Stimulated activated CD4-positive, alpha-beta T cell treated with anti-CD3 and anti-CD28 coated beads, Interleukin-2, amount 100 ng/mL, for 4 hours (primary cell): ENCODE measurements at places on chromosomes 7 and 10.

DNA sequence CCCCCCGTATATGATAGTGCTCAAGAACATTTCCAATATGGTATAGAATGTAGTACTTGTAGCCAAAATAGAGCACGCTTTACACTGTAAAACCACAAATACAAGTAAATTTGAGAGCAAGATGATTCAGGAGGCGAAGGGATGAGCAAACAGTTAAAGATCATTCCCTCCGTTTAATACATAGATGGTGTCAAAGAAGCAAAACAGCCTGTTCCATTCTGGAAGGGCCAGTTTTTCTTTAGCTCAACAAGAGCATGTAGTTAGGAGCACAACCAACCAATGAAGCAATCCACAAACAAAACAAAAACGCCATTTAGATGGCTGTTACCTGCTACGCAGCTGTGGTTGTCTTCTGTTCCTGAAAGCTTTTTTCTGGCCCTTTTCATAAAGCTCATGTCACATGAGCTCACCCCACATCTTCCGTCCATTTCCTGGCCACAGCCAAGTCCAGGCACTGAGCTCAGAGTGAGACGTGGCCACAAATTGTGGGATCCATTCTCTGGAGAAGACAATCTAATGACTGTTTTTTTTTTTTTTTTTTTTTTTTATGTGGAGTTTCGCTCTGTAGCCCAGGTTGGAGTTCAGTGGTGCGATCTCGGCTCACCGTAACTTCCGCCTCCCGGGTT, 185.6 kb downstream of the FANK1 start:
- no peak for DNase-seq

- no peak for DNase-seq
Observed at GRCh38 chr10:86673827-86674581, 5.7 kb downstream of the LDB3 start.

DNA sequence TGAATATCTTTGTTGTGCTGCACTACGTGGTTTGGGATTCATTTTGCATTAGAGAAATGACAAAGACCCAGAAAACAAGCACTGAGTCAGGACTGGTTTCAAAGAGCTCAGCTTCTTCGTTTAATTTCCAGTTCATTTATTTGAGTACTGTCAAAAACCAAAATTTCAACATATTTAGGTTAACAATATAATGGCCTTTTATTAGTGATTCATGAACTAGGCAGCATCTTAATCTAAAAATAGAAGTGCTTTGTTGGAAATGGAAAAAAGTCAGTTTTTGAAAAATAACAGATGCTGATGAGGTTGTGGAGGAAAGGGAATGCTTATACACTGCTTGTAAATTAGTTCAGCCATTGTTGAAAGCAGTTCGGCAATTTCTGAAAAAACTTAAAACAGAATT, 856.4 kb downstream of the LRMDA start:
- DNase-seq: no peak

DNA sequence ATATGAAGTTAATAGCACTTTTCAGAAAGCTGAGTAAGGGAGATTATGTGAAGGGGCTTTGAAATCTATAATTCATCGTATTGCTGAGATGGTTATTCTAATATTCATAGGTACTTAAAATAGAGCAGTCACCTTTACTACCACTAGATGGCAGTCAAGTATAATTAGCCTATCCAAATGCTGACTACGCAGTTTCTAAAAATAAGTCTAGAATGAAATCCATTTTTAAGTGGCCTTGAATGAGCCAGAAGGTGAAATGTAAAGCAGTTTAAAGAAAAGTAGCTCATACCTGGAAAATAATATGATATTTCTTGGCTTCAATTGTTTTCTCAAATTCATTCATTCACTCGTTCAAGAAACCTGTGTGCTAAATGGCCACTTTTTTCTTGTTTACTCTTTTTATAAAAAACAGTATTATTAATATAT, 1277.1 kb downstream of the GATA3 start:
- DNase-seq: no peak

DNA sequence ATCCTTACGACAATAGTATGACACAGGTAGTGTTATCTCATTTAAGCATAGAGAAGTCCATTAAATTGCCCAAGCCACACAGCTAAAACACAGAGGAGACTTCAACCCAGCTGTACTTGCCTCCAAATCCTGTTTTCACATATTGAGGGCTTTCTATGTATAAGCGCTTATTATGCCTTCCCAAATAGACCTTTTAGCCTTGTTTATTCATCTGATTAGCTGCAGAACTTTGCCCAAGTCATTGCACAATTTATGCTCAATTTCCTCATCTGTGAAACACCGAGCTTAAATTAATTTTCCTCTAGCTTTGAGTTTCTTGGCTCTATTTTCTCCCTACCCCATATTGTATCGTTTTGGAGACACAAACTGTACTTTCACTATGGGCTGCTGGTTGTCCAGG, 15.5 kb downstream of the NPS start:
- DNase-seq: no peak

DNA sequence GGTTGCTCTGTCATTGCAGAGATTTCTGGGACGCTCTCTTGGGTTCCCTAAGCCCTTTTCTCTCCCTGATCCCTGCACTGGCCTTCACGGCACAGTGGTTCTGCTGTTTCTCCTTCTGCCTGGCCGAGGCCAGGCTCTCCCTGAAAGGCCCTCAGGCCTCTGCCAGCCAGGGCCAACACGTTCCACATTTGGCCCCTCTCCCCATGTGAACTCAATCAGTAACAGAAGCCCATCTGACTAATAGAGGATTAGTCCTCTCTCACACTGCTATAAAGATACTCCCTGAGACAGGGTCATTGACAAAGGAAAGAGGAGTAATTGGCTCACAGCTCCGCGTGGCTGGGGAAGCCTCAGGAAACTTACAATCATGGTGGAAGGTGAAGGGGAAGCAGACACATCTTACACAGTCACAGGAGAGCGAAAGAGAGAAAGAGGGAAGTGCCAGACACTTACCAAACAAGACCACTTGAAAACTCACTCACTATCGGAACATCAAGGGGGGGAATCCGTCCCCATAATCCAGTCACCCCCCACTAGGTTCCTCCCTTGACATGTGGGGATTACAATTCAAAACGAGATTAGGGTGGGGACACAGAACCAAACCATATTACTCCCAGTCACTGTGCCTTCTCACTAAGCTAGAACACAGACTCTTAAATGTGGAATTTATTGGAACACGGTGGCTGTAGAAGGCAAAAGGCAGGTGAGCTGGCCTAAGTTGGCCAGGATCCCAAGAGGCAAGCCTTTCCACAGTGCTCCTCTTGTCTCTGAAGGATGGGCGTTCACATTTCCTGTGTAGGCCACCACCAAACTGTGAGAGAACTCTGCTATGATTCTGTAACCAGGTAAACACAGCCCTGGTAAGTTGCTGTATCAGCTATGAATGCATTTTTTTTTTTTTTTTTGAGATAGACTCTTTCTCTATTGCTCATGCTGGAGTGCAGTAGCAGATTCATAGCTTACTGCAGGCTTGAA, 8.8 kb downstream of the FZD8 start:
- no peak for DNase-seq
